ENCODE measurements at places on chromosomes 1 and 21.

DNA sequence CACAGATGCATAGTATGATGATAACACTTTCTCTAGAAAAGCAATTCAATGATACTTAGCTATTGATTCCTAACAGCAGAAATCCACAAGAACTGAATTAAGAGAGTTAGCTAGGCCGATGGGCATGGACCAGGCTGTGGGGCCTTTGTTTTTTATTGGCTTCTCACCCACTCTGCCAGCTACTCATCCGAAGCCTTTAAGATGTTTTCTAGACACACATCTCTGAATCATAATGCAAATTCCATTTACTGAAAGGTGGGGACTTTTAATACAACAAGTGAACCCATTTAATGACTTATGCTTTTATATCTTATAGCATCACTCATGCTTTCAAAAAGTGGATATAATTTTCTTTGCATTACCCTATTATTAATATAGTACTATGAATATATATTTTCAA, 170.2 kb downstream of the RUNX1 start:
- peak overlapping the region; percentile 52 for H3K27ac ChIP-seq
- H3K4me3 ChIP-seq: no peak overlapping the region
- peaks cover 5% of the 10 kb centered on the region for H3K27me3 ChIP-seq
- no peaks in the 10 kb centered on the region for H3K4me1 ChIP-seq
- no peak for DNase-seq

- no peak for DNase-seq
- no peaks in the 10 kb centered on the region for H3K27me3 ChIP-seq
- H3K4me1 ChIP-seq: peaks cover 8% of the 10 kb centered on the region
- no peak overlapping the region for H3K27ac ChIP-seq
- H3K4me3 ChIP-seq: no peak overlapping the region
- no peaks in the 10 kb centered on the region for H3K36me3 ChIP-seq
Measured at GRCh38 chr21:16834791-16835190, 678.1 kb upstream of the CXADR start.

DNA sequence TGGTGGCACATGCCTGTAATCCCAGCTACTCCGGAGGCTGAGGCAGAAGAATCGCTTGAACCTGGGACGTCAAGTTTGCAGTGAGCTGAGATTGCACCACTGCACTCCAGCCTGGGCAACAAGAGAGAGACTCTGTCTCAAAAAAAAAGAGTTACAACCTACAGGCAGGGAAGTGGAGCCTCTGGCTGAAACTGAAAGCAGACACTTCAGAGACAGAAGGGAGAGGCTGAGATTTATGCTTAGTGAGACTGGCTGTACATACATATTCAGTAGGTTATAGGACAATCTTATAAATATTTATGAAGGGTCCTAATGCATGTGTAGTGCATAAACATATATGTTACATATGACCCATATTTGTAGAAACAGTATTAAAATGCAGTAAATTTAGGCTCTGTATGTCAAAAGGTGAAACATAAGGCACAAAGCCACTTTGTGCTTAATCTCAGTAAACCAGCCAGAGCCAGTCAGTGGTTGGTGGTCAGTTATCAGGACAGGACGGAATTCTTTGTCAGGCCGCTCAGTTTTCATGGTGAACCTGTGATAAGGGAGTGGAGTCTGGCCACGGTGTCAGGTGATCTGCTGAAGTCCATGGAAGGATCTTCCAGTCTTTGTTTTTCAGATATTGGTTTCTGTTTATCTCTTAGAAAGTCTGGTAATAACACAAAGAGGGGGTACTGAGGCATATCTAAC, 13.7 kb downstream of the RHEX start:
- no peaks in the 10 kb centered on the region for H3K4me1 ChIP-seq
- no peaks in the 10 kb centered on the region for H3K36me3 ChIP-seq
- no peak overlapping the region for H3K4me3 ChIP-seq
- peak; percentile 12 for DNase-seq
- H3K27ac ChIP-seq: no peak overlapping the region

- no peak overlapping the region for H3K27ac ChIP-seq
- no peaks in the 10 kb centered on the region for H3K4me1 ChIP-seq
- H3K27me3 ChIP-seq: no peaks in the 10 kb centered on the region
- DNase-seq: no peak
- H3K36me3 ChIP-seq: no peaks in the 10 kb centered on the region
- H3K4me3 ChIP-seq: no peak overlapping the region
Measured at GRCh38 chr1:152585586-152585985, 5.3 kb upstream of the LCE3D start.

DNA sequence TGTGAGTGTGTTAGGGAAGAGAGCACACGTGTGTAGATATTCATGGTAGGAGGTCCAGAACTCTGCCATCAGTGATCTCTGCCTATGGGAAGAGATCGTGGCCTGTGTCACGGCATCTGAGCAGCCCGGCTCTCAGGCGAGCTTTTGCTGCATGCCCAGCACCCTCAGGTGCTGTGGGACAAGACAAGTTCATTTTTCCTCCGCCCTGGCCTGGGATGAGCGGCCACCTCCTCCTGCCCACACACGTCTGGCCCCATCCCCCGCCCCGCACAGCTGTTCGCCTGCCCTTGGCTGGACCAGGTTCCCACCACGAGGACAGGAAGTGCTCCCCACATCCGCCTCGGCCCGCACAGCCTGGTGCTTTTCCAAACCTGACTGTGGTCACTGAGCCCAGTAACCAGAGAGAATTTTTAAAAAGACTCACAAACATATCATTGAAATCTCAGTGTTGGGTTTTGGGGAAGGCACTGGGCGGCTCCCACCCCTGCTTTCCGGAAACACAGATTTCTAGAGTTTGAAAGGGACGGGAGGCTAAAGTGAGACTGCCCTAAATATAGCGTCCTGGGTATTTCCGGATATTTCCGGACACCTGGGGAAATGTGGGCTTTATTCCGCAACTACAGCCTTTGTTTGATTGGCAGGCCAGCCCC, 18.0 kb downstream of the BMP8A start:
- H3K36me3 ChIP-seq: no peaks in the 10 kb centered on the region
- H3K27me3 ChIP-seq: no peaks in the 10 kb centered on the region
- no peak overlapping the region for H3K4me3 ChIP-seq
- peaks cover 7% of the 10 kb centered on the region for H3K4me1 ChIP-seq
- H3K27ac ChIP-seq: no peak overlapping the region

GRCh38 chr1:205746757-205747412, 3.1 kb downstream of the NUCKS1 start:
- no peak overlapping the region for H3K4me3 ChIP-seq
- H3K27ac ChIP-seq: peak overlapping the region; percentile 40
- peak; percentile 33 for DNase-seq
- H3K4me1 ChIP-seq: peaks cover 3% of the 10 kb centered on the region
- peaks cover 6% of the 10 kb centered on the region for H3K36me3 ChIP-seq
- H3K27me3 ChIP-seq: no peaks in the 10 kb centered on the region

DNA sequence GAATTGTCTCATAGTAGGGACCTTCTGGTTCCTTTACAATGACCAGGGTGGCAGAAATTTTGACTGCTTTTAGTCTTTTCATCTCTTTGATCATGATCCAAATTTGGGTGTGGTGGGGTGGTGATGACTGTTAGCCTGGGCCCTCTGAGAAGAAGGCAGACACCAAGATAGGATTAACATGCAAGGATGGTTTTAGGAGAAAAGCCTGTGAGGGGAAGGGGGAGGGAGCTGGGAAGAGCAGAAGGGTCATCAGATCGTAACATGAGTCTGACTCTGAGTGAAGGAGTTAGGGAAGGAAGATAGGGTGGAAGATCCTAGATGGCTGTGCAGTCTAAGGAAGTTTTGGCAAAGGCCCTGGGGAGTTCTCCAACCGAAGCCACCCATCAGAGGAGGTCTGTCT, 28.5 kb upstream of the CAMSAP2 start:
- no peaks in the 10 kb centered on the region for H3K4me1 ChIP-seq
- DNase-seq: no peak
- H3K27me3 ChIP-seq: no peaks in the 10 kb centered on the region

DNA sequence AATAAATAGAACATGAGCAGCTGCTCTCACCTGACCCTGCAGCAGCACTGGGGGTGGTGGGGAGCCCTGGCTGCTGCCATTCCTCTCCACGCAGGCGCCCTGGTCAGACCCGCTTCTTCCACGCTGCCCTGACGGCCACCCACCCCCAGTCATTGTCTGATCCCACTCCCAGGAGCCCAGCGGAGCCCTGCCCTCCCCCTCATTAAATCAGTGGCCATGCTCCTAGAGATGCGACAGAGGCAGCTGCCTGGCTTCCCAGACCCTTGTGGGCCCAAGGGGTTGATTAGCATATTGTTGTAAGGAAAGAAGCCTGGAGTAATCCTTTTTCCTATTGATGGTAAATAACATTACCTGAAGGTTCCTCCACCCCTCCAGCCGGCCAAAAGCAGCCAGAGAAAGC, 301.5 kb downstream of the RRAGC start:
- no peak for DNase-seq
- H3K27ac ChIP-seq: no peak overlapping the region
- H3K4me3 ChIP-seq: no peak overlapping the region
- peaks cover 5% of the 10 kb centered on the region for H3K4me1 ChIP-seq
- no peaks in the 10 kb centered on the region for H3K36me3 ChIP-seq

DNA sequence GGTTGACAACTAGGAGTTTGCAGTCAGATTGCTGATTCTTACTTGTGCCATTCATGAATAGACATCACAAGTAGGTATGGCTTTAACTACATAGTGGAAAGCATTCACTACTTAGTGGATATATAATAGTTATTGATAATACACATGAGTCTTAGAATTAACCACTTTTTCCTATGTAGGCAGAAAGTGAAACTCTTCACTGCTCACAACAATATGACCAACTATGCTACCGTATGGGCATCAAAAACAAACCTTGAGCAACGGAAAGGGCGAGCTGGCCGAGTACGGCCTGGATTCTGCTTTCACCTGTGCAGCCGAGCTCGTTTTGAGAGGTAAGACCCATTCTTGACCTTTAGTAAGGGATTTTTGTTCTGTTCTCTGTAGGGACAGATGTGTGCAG, 38.7 kb downstream of the DHX9 start:
- no peak overlapping the region for H3K4me3 ChIP-seq
- no peak overlapping the region for H3K27ac ChIP-seq
- peaks cover 79% of the 10 kb centered on the region for H3K36me3 ChIP-seq
- no peaks in the 10 kb centered on the region for H3K27me3 ChIP-seq
- DNase-seq: no peak

- H3K4me1 ChIP-seq: peaks cover 13% of the 10 kb centered on the region
- H3K27ac ChIP-seq: no peak overlapping the region
- DNase-seq: no peak
- H3K36me3 ChIP-seq: no peaks in the 10 kb centered on the region
- H3K4me3 ChIP-seq: no peak overlapping the region
- H3K27me3 ChIP-seq: no peaks in the 10 kb centered on the region
Measured at GRCh38 chr1:25948641-25949040, 42.4 kb upstream of the STMN1 start.

- H3K36me3 ChIP-seq: no peaks in the 10 kb centered on the region
- no peak for DNase-seq
- H3K4me3 ChIP-seq: no peak overlapping the region
- H3K27ac ChIP-seq: no peak overlapping the region
- no peaks in the 10 kb centered on the region for H3K27me3 ChIP-seq
Measured at GRCh38 chr1:66397192-66397591, 136.8 kb upstream of the SGIP1 start.

GRCh38 chr1:164608651-164609057, 49.7 kb downstream of the PBX1 start:
- no peak for DNase-seq
- H3K27ac ChIP-seq: no peak overlapping the region

DNA sequence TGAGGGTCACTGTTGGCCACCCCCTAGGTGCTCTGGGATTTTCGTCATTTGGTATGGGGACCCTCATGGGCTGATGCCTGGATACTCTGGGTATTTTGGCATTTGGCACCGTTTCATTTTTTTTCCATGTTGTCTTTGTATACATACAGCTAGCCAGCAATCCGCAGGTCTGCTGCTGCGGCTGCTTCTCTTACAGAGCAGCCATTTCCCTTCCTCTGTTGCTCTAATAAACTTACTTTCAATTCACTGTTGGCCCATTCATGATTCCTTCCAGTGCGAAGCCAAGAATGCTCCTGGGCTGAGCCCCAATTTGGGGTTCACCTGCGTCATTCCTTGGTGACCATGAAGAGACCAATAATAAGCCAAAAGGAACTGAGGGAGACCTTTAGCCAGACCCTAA, 21.5 kb downstream of the GON4L start:
- H3K36me3 ChIP-seq: no peaks in the 10 kb centered on the region
- no peaks in the 10 kb centered on the region for H3K4me1 ChIP-seq
- H3K4me3 ChIP-seq: no peak overlapping the region
- DNase-seq: no peak
- no peaks in the 10 kb centered on the region for H3K27me3 ChIP-seq
- no peak overlapping the region for H3K27ac ChIP-seq

DNA sequence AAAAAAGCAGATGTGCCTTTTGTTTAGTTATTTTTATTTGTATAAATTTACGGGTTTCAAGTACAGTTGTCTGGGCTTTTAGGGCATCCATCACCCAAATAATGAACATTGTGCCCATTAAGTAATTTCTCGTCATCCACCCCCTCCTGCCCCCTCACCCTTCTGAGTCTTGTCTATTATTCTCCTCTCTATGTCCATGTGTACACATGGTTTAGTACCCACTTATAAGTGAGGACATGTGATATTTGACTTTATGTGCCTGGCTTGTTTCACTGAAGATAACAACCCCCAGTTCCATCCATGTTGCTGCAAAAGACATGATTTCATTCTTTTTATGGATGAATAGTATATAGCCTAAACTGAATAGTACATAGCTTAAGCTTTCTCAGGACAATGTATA, 189.2 kb downstream of the ZP4 start:
- H3K4me1 ChIP-seq: no peaks in the 10 kb centered on the region
- H3K4me3 ChIP-seq: no peak overlapping the region
- DNase-seq: no peak
- H3K27me3 ChIP-seq: no peaks in the 10 kb centered on the region
- no peak overlapping the region for H3K27ac ChIP-seq
- H3K36me3 ChIP-seq: no peaks in the 10 kb centered on the region

GRCh38 chr1:245549996-245550719, 395.4 kb downstream of the KIF26B start:
- H3K4me3 ChIP-seq: no peak overlapping the region
- H3K27ac ChIP-seq: no peak overlapping the region
- no peaks in the 10 kb centered on the region for H3K27me3 ChIP-seq

GRCh38 chr1:153799566-153800465, 24.6 kb downstream of the SLC27A3 start:
- no peak overlapping the region for H3K27ac ChIP-seq
- no peak for DNase-seq
- H3K4me1 ChIP-seq: peaks cover under 1% of the 10 kb centered on the region
- no peaks in the 10 kb centered on the region for H3K27me3 ChIP-seq
- no peak overlapping the region for H3K4me3 ChIP-seq

Measured in lung (tissue), 17 donors.